Choroid plexus epithelial cell (primary cell): ENCODE measurements at places on chromosomes 6 and 20.

- no peak for DNase-seq
Measured at GRCh38 chr6:30491991-30492952, 3.0 kb downstream of the HLA-E start.

- DNase-seq, result no peak
Measured at GRCh38 chr6:2166717-2167116, 78.7 kb downstream of the GMDS start.

- DNase-seq, result peak; percentile 16
Measured at GRCh38 chr6:27494987-27495385, 22.1 kb upstream of the ZNF184 start.

DNA sequence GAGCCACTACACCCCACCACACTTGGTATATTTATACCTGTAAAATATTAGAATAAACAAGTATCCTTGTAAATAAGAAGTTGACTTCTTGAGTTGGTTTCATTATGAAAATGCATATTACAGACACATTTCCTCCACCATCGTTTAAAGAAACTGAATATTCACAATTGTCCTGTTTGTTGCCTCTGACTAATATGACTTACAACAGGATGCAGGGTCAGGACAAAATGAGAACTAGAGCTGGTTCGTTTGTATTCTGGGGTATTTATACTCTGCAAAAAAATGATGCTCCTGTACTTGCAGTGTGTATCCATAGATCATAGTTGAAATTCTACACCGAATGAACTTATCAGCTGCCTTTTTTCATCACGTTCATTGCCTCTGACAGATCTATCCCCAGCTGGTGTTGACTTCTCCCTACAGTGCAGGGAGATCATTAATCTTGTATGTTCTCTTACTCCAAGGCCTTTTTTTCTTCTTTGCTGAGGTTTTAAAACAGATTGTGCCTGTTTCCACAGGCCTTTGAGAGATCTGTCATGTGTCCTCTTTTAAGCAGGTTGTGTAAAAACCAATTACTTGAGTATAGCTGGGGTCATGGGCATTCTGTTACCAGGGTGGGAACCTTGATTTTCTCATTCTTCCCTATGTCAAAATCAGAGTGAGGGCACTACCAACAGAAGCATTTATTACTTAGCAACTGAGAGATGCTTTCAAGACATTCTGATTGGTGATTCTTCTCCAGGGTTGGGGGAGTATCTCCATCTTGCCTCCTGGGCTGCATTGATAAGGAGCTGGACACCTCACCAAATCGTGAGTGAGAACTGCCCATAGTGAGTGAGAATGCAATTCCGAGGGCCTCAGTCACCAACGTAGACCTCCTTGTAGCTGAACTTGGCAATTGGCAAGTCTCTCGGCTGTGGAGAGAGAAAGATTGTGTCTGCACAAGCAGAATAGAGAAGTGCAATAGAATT, 78.8 kb upstream of the CD83 start:
- DNase-seq, result peak; percentile 25
